Activated CD8-positive, alpha-beta T cell treated with anti-CD3 and anti-CD28 coated beads, Interleukin-2, amount 10 ng/mL, durations not matched to agents 7 days and 5 days (primary cell): ENCODE measurements at places on chromosomes 3 and 15. TPM values are rescaled to one million over a fixed set of nuclear protein-coding genes. Genes with fewer than 3 reads are reported as not detected.

SOX2 gene
- total RNA-seq = not detected

GANC gene
- 19.0 TPM for total RNA-seq

CRTC3 gene
- total RNA-seq = 66.6 TPM

TRIM42 gene
- not detected for total RNA-seq

ACVR2B gene
- 4.5 TPM for total RNA-seq

ISL2 gene
- total RNA-seq = 0.37 TPM

CLEC3B gene
- total RNA-seq = 0.29 TPM

OR5K4 gene
- total RNA-seq = not detected

MYLK gene
- total RNA-seq = not detected

DNA sequence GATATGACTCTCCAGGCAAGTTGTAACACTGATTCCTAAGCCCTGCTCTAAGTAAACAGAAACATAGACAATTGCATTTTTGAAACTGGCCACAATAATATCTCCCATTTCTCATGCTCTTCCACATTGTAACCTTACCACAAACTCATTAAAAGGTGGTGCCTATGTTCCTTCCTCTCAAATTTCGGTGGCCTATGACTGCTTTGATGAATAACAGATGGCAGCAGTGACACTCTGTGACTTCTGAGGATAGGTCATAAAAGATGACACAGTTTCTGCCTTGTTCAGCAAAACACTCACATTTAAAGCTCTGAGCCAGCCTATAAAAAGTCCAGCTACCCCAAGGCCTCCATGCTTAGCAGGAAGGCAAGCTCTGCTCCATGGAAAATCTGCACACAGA, 195.2 kb downstream of the EFHB start:
- H3K4me1 ChIP-seq = no peaks in the 10 kb centered on the region
- H3K27me3 ChIP-seq = no peaks in the 10 kb centered on the region
- H3K27ac ChIP-seq = no peak overlapping the region
- DNase-seq = no peak

GRCh38 chr3:46574243-46574646, 8.1 kb upstream of the LRRC2 start:
- H3K4me3 ChIP-seq = no peak overlapping the region
- H3K4me1 ChIP-seq = peaks cover 4% of the 10 kb centered on the region
- H3K27me3 ChIP-seq = peaks cover 15% of the 10 kb centered on the region
- H3K27ac ChIP-seq = no peak overlapping the region

- H3K36me3 ChIP-seq = no peaks in the 10 kb centered on the region
- H3K4me3 ChIP-seq = no peak overlapping the region
- H3K27me3 ChIP-seq = no peaks in the 10 kb centered on the region
- no peak overlapping the region for H3K27ac ChIP-seq
- no peaks in the 10 kb centered on the region for H3K4me1 ChIP-seq
Measured at GRCh38 chr3:105253225-105253624, 113.5 kb upstream of the ALCAM start.

DNA sequence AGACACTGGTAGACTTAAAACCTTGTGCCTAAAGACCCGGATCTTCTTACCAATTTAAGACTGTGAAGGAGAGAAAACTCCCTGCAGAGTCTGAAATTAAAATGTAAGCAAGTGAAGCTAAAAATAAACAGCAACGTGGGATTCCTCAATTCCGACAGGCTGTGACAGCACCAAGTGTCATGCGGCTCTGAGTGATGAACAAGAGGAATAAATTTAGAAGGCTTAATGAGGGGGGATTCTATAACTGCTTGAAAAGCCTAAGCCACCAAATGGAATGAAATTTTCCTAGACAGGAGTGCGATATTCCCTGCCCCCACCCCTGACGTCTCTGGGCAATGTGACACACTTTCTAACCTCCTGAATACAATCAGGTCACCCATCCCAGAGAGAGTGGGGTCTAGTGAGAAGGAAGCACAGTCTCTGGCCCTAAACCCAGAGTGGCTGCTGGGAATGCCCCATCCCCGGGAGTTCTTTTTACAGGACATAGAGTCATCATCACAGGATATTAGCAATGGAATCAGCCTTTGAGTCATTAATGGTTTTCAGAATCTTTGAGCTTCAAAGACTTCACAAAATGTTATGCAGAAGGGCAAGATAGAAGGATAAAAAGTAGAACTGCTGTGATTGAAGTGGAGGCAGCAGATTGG, 114.3 kb downstream of the EDEM1 start:
- H3K4me1 ChIP-seq = no peaks in the 10 kb centered on the region
- no peak for DNase-seq
- H3K4me3 ChIP-seq = no peak overlapping the region
- H3K27me3 ChIP-seq = peaks cover 3% of the 10 kb centered on the region

DNA sequence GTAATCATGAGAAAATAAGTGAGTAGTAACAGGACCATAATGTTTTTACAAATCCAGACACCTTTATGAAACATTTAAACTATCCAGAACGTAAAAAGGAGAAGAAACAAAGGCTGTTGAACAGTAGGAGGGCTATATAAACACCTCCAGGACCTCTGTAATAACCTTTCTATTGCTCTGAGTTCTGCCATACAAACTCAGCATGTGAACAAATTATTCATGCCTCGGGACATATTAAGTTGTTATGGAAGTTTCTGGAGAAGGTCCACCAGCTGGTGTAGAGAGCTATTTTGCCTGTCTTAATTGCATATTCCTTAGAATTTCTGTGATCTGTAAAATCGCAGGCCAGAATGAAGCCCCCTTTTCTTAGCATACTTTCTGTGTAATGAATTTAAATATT, 256.3 kb downstream of the UBE2E2 start:
- peaks cover 20% of the 10 kb centered on the region for H3K4me1 ChIP-seq
- H3K36me3 ChIP-seq = peaks cover 3% of the 10 kb centered on the region
- H3K27ac ChIP-seq = no peak overlapping the region

GRCh38 chr3:71062952-71063772, 520.4 kb downstream of the FOXP1 start:
- no peaks in the 10 kb centered on the region for H3K27me3 ChIP-seq
- H3K36me3 ChIP-seq = peaks cover 9% of the 10 kb centered on the region
- H3K27ac ChIP-seq = no peak overlapping the region

DNA sequence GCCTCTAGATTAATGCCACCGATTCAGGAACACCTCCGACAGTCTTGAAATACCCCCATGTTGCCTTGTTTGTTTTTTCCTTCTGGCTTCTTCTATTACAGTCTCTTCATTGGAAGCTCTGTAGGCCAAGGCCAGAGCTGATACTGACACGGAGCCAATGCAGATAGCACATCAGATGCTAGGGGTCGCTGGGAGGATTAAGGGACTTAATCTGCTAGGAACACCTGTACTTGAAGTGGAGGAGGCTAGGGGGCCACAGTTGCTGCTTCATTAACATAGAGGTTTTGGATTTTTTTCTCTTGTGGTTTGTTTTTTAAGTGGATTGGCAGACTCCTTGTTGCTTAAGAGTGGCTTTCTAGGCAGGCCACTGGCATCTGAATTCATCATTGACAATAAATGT, 49.6 kb downstream of the PARP14 start:
- no peak for DNase-seq
- no peaks in the 10 kb centered on the region for H3K27me3 ChIP-seq
- H3K4me3 ChIP-seq = no peak overlapping the region
- peaks cover 68% of the 10 kb centered on the region for H3K36me3 ChIP-seq

- peaks cover 32% of the 10 kb centered on the region for H3K36me3 ChIP-seq
- no peaks in the 10 kb centered on the region for H3K27me3 ChIP-seq
- peaks cover 12% of the 10 kb centered on the region for H3K4me1 ChIP-seq
- H3K4me3 ChIP-seq = no peak overlapping the region
- no peak for DNase-seq
Measured at GRCh38 chr3:14460342-14461005, 58.1 kb downstream of the SLC6A6 start.

- H3K36me3 ChIP-seq = no peaks in the 10 kb centered on the region
- H3K27ac ChIP-seq = no peak overlapping the region
- H3K27me3 ChIP-seq = peaks cover 2% of the 10 kb centered on the region
- DNase-seq = no peak
- H3K4me3 ChIP-seq = no peak overlapping the region
- H3K4me1 ChIP-seq = no peaks in the 10 kb centered on the region
Measured at GRCh38 chr15:74233851-74234597, 2.1 kb upstream of the CCDC33 start.

DNA sequence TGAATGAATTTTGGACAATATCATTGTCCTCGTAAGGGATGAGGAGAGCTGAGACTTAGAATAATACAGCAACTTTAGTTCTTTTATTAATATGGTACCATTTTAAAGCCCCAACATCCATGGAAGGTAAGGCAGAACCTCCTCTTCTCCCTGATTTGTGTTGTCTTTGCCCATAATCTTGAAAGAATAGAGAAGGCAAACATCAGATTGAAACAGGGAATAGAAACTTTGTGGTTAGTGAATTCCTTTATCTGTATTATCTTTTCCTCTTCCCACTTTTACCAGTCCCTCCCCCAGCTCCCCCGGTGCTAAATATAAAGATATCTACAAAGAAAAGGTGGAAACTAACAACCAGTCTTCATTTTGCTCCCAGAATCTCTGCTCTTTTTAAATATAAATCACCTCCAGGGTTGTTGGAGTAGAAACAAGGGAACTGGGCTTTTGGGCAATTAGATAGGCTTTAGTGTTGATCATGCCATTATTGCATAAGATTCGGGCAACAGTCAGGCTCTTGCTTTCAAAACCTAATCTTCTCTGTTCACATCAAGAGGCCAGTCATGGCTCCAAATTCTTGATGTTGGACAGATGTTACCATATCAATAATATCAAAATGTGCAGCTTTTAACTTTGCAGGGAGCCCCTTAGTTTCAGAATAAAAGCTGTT, 32.5 kb downstream of the ITPR1 start:
- no peak overlapping the region for H3K27ac ChIP-seq
- peaks cover 23% of the 10 kb centered on the region for H3K36me3 ChIP-seq
- H3K27me3 ChIP-seq = no peaks in the 10 kb centered on the region
- peaks cover 11% of the 10 kb centered on the region for H3K4me1 ChIP-seq
- no peak for DNase-seq
- H3K4me3 ChIP-seq = no peak overlapping the region

DNA sequence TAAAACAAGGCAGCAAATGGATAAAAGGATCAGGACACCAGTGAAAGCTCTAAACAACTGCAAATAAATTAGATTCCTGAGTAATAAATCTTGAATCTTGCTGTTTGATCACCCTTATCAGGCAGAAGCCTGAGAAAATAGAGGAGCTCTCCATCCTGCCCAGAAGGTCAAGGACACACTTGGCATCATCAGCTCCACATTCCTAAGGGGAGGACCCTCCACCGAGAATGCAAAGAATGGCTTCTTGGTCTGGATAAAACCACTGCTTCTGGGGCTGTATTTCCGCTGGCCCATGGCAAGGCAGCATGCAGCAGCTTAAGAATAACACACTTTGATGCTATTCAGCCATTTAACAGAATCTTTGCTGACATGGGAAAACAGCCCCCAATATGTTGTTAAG, 108.9 kb upstream of the TSC22D2 start:
- no peak overlapping the region for H3K4me3 ChIP-seq
- no peaks in the 10 kb centered on the region for H3K36me3 ChIP-seq
- DNase-seq = no peak
- no peak overlapping the region for H3K27ac ChIP-seq
- H3K4me1 ChIP-seq = no peaks in the 10 kb centered on the region
- peaks cover 24% of the 10 kb centered on the region for H3K27me3 ChIP-seq

DNA sequence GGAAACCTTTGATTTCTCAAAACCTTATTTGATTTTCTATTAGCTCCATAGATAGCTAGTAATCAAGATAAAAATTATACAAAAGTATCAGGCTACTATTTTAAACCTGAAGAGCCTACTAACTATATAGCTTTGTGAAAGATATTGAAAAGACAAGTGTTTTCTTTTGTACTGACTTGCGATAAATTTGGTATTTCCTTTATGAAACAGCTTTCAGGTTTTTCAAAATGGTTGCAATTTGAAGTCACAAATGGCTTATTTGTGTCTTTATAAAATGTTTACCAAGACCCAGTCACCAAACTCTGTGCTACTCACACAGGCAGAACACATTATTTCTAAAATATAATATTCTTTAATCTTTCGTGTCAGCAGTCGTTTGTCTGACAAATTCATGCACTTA, 167.5 kb upstream of the ALCAM start:
- H3K36me3 ChIP-seq = no peaks in the 10 kb centered on the region
- H3K27ac ChIP-seq = no peak overlapping the region
- no peak overlapping the region for H3K4me3 ChIP-seq

- H3K27me3 ChIP-seq = no peaks in the 10 kb centered on the region
- H3K4me3 ChIP-seq = no peak overlapping the region
- DNase-seq = no peak
- no peaks in the 10 kb centered on the region for H3K4me1 ChIP-seq
- no peaks in the 10 kb centered on the region for H3K36me3 ChIP-seq
Measured at GRCh38 chr3:82939491-82940097, 1178.1 kb upstream of the GBE1 start.

DNA sequence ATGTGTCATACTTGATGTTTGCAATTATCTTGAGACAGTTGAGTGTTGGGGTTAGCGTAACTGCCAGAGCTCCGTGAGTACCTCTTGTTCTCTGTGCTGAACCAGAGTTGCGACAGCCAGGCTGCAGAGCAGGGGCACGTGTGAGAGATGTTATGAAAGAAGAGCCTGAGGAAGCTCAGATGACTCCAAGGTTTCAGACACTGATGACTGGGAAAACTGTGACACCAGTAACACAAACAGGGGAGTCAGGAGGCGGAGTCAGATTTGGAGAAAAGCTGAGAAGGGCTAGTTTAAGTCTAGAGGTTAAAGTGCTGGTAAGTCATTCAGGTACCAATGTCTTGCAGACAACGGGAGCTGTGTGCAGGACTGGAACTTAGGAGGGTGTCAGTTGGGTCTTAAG, 45.0 kb downstream of the BLM start:
- no peak overlapping the region for H3K4me3 ChIP-seq
- peaks cover 59% of the 10 kb centered on the region for H3K36me3 ChIP-seq
- DNase-seq = no peak
- H3K27me3 ChIP-seq = no peaks in the 10 kb centered on the region
- no peak overlapping the region for H3K27ac ChIP-seq

DNA sequence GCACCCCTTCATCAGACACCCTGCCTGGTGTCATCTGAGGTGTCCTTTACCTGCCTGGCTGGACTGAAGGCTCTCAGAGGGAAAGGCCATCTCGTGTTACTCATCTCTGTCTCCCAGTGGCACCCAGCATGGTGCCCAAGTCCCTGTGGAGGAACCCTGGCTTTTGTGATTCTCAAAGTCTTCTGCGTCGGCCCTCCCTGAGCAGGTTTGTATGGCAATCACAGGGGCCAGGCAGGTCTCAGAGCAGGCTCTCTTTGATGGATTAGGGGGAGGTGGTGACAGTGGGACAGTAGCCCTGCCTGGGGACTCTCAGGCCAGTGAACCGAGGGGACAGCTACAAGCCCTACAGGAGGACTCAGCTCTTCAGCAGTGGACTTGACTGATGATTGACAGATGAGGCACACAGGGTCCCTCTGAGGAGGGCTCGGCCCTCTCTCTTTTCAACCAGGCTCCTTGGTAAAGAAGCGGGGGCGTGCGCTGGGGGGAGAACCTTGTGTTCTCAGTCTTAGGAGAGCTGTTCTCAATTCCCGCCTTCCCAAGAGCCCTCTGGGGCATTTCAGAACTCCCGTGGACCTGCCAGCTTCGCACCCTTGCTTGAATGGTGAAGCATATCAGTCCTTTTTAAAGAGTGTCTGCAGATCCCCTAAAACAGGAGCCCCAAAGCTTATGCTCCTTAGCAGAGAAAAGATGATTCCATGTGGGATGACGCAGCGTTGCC, 108.3 kb downstream of the VGLL4 start:
- H3K36me3 ChIP-seq = no peaks in the 10 kb centered on the region
- no peak for DNase-seq
- no peaks in the 10 kb centered on the region for H3K4me1 ChIP-seq
- no peaks in the 10 kb centered on the region for H3K27me3 ChIP-seq
- no peak overlapping the region for H3K27ac ChIP-seq
